ENCODE measurements at places on chromosomes 2 and 18.

DNA sequence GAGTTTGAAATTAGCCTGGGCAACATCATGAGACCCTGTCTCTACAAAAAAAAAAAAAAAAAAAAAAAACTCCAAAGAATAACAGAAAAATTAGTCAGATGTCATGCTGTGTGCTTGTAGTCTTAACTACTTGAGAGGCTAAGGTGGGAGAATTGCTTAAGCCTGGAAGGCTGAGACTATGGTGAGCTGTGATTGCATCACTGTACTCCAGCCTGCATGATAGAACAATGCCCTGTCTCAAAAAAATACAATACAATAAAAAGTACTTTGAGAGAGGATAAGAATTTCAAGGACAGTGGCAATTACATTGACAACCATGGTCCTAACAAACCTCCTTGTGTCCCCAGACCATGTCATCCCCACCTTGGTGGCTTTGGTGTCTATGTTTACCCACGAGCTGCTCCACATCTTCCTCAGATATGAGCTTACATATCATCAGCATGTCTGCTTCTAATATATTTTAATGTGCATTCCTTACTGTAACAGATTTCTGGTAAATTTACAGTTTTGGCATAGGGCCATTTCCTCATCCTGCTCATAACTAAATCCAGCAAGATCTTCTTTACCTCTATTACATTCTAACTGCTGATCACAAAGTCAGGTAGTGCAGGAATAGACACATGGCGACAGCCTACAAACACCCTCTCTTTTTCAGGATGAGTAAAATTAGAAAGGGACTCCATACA lies 437.7 kb upstream of the HNRNPA3 start:
- DNase-seq = no peak

- no peak for DNase-seq
These were observed 221.1 kb downstream of the ANAPC1 start for GRCh38 chr2:111662771-111663470.

DNA sequence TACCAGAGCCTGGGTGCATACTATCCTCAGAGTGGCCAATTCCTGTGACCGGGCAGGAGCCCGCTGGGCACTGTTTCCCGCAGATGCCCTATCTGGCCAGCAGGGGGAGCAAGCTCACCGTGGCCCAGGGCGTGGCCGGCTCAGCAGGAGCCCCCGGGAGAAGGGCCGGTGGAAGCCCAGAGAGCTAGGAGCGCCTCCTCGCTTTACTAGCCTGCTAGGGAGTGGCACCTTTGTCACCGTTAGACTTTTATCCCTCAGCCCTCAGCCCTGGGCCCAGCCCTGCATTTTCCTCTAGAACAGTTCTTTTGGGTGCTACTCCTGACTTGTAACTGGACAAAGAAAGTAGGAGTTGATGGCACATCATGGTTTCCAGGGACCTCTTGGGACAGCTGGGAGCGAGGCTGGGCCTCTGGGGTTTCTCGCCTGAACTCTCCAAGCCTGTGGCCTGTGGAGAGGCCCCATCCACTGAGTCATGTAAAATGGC lies 24.0 kb downstream of the TMEM177 start:
- DNase-seq = peak; percentile 64

DNA sequence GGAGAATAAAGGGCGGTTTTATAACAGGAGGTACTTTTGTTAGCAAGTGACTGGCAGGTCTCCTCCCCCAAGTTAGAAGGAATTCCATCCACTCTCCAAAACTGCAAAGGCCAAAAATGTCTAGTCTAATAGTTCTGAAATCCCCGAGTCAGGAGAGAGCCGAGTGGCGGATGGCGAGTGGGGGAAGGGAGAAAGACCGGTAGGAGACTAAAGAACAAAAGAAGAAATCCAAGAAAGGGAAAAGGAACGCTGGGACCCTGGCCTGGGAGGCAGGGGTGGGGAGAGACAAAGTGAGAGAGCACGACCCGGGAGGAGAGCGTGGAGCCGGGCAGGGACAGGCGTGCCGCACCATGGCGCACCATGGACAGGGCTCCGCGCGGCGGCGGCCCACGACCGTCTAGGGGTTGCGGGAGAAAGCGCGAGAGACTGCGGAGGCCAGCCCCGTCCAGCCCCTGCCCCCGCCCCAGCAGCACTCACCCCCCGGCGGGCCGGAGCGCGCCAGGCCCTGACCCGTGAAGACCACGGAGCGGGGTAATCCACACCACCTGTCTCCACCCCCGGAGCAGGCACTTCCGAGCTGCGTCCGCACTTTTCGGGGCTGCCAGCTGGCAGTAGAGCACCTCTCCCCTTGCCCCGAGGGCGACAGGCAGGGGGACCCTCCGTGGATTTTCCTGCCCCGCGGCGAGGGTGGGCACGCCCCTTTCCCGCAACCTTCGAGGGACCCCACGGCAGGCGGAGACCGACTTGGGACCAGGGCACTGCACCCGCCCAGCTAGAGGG lies 1.6 kb downstream of the CDH2 start:
- DNase-seq = peak; percentile 60

- no peak for DNase-seq
These were observed 39.2 kb downstream of the SCN1A start for GRCh38 chr2:166088634-166089033.

GRCh38 chr18:50454387-50454988 lies 79.6 kb downstream of the SKA1 start:
- peak; percentile 15 for DNase-seq

GRCh38 chr18:11955239-11956029 lies 25.9 kb upstream of the IMPA2 start:
- DNase-seq = no peak

GRCh38 chr2:202249521-202250253 lies 11.3 kb upstream of the SUMO1 start:
- DNase-seq = no peak

- no peak for DNase-seq
These were observed 63.7 kb downstream of the TWIST2 start for GRCh38 chr2:238911376-238912227.

DNA sequence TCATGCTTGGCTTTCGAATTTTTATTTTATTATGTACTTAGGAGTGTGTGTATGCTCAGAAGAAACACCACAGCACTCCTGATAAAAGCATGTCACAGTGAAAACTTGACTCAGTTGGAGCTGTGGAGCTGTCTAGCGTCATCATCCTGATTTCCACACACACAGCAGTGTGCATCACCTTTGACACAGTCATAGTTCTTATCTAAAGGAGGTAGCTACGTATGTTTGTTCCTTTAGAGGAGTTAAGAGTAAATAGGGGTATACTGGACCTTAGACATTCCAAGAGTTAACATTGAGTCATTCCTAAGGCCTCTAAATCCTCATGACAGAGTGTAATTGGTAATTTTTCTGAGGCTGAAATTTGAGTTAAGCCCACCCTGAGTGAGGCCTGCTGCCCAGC lies 96.9 kb downstream of the PHLPP1 start:
- DNase-seq = no peak

DNA sequence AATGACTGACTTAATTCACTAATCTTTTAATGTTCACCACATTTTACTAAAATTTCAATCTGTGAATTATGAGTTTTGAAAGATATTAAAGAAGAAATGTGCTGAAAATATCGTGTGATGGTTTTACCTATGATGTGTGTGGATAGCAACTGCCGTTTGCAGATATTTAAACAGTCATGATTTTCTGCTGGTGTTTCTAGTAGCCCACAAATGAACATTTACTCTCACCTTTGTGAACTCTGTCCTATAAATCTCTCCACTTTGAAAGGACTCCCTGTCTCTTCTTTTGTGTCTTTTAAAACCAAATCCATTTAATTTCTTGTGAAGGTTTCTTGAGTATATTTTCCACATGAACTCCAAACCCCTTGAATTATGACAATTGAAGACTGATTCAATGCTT lies 771.2 kb upstream of the SALL3 start:
- no peak for DNase-seq

- no peak for DNase-seq
These were observed 32.5 kb downstream of the PNO1 start for GRCh38 chr2:68189991-68190784.

GRCh38 chr2:62118160-62118559 lies 77.8 kb upstream of the B3GNT2 start:
- DNase-seq = no peak

GRCh38 chr18:3409811-3410210 lies 40.2 kb upstream of the TGIF1 start:
- DNase-seq = no peak

DNA sequence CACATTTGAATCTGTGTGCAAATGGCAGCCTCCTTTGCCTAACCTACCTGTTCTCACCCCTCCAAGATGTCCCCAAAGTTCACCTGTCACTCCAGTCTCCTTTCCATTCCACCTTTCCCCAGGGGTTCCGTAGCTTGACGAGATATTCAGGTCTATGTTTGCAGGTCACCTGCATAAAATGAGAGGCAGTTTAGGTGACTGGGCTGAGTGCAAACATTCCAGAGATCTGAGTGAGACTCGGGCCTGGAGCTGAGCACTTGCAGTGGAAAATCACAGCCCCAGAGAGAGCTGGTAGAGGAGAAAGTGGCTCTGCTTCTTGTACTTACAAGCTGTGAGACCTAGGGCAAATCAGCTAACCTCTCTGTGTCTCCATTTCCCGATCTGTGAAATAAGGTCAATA lies 20.1 kb downstream of the CAPN14 start:
- no peak for DNase-seq

DNA sequence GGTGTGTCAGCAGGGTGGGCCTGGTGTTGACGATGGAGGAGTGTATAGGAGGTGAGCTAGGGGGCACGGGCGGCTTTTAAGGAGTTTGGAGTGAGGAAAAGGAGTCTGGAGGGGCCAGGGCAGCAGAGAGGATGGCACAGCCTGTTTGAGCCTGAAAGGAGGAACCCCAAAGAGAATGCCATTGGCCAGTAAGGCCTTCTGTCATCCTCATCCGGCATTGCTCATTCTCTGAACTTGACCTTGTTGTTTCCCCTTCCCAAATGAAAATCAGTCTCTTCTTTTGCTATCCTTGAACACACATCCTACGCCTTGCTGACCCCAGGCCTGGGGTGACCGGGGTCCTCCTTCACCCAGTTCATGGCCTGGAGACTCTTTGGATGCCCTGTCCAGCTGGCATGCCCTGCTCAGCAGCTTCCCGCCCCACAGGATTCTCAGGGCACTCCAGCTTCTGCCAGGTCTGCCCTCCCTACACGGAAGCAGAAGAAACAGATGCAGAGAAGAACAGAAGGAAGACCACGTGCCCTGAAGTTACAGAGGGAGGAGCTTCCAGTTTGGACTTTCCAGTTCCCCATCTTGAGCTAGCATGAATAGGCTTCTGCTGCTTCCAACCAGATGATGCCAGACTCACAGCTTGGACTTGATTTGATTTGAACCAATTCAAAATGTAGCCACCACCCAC lies 20.5 kb upstream of the KIF3C start:
- DNase-seq = no peak

DNA sequence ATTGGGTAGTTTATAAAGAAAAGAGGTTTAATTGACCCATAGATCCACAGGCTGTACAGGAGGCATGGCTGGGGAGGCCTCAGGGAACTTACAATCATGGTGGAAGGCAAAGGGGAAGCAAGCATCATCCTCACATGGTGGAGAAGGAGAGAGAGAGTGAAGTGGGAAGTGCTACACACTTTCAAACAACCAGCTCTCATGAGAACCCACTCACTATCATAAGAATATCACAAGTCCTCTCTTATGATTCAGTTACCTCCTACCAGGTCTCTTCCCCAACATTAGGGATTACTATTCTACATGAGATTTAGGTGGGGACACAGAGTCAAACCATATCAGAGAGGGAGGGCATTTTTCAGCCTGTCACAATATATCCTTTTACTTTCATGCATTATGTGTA lies 22.7 kb upstream of the DOCK10 start:
- no peak for DNase-seq

- DNase-seq = no peak
These were observed 248.8 kb downstream of the RDH14 start for GRCh38 chr2:18311420-18312195.

DNA sequence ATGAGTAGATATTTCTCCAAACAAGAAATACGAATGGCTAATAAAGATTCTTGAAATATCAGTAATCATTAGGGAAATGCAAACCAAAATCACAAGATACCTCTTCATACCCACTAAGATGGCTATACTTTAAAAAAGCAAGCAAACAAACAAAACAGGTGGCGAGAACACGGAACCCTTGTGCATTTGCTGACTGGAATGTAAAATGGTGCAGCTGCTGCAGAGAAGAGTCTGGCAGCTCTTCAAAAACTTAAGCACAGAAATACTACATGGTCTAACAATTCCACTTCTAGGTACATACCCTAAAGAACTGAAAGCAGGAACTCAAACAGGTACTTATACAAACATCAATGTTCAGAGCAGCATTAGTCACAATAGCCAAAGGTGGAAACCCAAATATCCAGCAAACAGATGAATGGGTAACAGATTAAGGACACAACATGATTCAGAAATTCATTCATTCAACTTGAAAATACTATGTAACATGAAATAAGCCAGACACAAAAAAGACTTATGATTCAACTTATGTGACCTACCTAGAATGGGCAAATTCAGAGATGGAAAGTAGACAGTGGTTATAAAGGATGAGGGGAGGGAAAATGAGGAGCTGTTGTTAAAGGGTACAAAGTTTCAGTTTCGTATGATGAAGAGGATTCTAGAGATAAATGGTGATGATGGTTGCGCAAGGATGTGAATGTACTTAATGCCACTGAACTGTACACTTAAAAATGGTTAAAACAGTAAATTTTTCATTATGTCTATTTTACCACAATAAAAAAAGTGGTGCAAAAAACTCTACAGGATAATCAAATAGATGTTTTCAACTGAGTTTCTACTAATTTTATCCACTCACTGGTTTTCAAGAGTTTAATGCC lies 26.9 kb upstream of the GPR75 start:
- DNase-seq = no peak
